T-cell (primary cell): ENCODE measurements at places on chromosomes 16 and 17.
A peak's percentile ranks its signal among the peaks of the same experiment; 100 is the strongest.

DNA sequence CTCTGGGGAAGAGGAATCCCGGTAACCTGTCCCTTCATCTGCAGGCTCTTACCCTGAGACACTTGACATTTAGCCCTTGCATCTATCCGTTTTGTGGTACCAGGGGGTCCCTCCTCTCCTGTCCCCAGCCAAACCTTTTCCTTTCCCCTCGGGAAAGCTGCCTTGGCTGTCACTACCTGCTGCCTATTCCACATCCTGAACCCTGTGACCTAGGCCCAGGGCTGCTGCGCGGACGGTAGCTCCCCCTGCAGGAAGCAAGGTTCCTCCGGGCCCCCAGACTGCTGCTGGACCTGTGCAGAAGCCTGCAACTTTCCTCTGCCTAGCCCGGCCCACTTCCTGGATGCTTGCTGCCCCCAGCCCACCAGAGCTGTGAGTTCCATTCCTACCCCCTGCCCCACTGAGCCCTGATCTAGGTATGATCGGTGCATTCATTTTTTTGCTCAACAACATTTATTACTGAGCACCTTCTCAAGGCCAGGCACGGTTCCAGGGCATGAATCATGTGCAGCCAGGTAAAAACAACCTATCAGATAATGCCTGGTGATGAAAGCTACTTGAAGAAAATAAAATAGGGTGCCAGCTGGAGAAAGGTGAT is 10.5 kb upstream of the ALDOA start:
- peaks cover 30% of the 10 kb centered on the region for H3K4me1 ChIP-seq
- no peak overlapping the region for H3K27ac ChIP-seq
- no peak for DNase-seq
- H3K27me3 ChIP-seq: peaks cover 8% of the 10 kb centered on the region

- no peak overlapping the region for H3K4me3 ChIP-seq
- peaks cover under 1% of the 10 kb centered on the region for H3K36me3 ChIP-seq
- DNase-seq: no peak
- H3K27ac ChIP-seq: no peak overlapping the region
- H3K4me1 ChIP-seq: peaks cover 13% of the 10 kb centered on the region
These were observed 107.0 kb upstream of the CACNG3 start for GRCh38 chr16:24149102-24149501.

DNA sequence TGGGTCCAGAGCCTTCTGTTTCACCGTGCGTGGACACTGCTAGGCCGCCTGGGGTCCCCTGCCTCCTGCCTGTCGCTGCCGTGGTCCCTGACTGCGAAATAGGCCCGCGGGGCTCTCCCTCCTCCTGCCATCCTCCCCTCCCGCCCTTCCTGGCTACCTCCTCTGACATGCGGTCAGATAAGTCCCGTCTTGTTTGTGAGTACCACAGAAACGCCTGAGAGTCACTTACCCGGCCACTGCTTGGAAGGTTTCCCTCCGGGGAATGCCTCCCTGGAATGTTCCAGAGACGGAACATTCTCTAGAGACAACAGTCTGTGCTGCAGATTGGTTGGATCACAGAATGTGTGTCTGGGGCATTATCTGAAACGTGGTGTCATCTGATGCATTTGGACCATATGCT is 22.7 kb downstream of the CIBAR2 start:
- H3K27me3 ChIP-seq: no peaks in the 10 kb centered on the region
- H3K36me3 ChIP-seq: no peaks in the 10 kb centered on the region
- no peak overlapping the region for H3K4me3 ChIP-seq
- no peak overlapping the region for H3K27ac ChIP-seq
- H3K4me1 ChIP-seq: peaks cover 30% of the 10 kb centered on the region
- no peak for DNase-seq

GRCh38 chr16:66116163-66117002 is 250.1 kb upstream of the CDH5 start:
- no peaks in the 10 kb centered on the region for H3K27me3 ChIP-seq

- H3K4me3 ChIP-seq: no peak overlapping the region
- H3K4me1 ChIP-seq: no peaks in the 10 kb centered on the region
- H3K36me3 ChIP-seq: no peaks in the 10 kb centered on the region
- DNase-seq: no peak
- H3K27me3 ChIP-seq: no peaks in the 10 kb centered on the region
These were observed 104.1 kb downstream of the CDH13 start for GRCh38 chr16:82730901-82731300.

- peaks cover 29% of the 10 kb centered on the region for H3K4me1 ChIP-seq
- no peak overlapping the region for H3K4me3 ChIP-seq
- DNase-seq: no peak
- H3K27ac ChIP-seq: no peak overlapping the region
- H3K27me3 ChIP-seq: no peaks in the 10 kb centered on the region
These were observed 101.1 kb downstream of the MSI2 start for GRCh38 chr17:57357392-57357784.

- no peak overlapping the region for H3K27ac ChIP-seq
- H3K4me1 ChIP-seq: peaks cover 5% of the 10 kb centered on the region
- H3K27me3 ChIP-seq: peaks cover 34% of the 10 kb centered on the region
- no peak for DNase-seq
These were observed 1.6 kb downstream of the EXOC3L1 start for GRCh38 chr16:67188323-67188722.

GRCh38 chr16:49440156-49441065 is 66.8 kb downstream of the C16orf78 start:
- H3K27ac ChIP-seq: peak overlapping the region; percentile 74
- H3K36me3 ChIP-seq: no peaks in the 10 kb centered on the region
- DNase-seq: no peak
- H3K4me1 ChIP-seq: peaks cover 24% of the 10 kb centered on the region
- H3K4me3 ChIP-seq: peak overlapping the region; percentile 19

- no peak overlapping the region for H3K27ac ChIP-seq
- peaks cover 2% of the 10 kb centered on the region for H3K27me3 ChIP-seq
- no peak overlapping the region for H3K4me3 ChIP-seq
- DNase-seq: no peak
- H3K36me3 ChIP-seq: no peaks in the 10 kb centered on the region
- H3K4me1 ChIP-seq: no peaks in the 10 kb centered on the region
These were observed 134.3 kb downstream of the PPM1E start for GRCh38 chr17:58889928-58890327.

DNA sequence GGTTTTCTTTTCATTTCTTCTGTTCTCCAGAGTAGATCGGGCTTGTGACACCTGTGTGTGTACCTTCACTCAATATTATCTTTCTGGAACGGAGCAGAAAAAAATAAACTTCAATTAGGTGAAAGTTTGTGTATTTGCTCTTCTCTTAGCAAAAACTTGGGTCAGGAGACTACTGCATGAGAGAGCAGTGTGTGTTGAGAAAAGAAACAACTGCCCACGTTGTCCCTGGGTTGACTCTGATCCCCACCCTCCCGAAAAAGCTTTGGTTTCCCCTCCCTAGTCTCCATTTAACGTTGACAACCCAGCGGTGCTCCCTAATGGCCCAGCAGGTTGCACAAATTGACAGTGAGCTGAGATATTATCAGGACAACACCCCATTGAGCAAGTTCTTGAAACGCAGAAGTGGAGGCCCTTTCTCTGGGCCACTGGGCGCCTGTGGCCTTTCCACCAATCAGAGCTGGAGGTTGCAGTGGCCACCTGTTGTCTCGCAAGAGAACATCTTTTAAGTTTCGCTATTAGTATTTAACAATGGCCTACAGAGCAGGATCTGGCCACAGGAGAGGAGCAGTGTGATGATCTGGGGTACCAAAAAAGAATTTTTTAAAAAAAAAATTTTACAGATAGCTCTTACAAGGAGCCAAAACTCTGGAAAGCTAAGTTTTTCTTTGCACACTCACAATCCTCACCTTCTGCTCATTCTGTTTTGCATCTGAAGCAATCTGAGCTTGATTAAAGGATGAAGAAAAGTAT is 1.5 kb upstream of the TOX3 start:
- no peak for DNase-seq
- H3K36me3 ChIP-seq: no peaks in the 10 kb centered on the region
- H3K4me3 ChIP-seq: no peak overlapping the region
- H3K27ac ChIP-seq: no peak overlapping the region
- H3K27me3 ChIP-seq: peaks cover 19% of the 10 kb centered on the region

- peak within 1 kb of the TSS; percentile 23 for H3K4me3 ChIP-seq
- peaks cover 55% of the 10 kb centered on the region for H3K4me1 ChIP-seq
- no peak for DNase-seq
- no peaks in the 10 kb centered on the region for H3K36me3 ChIP-seq
- peaks cover 17% of the 10 kb centered on the region for H3K27me3 ChIP-seq
- H3K27ac ChIP-seq: no peak within 1 kb of the TSS
These were observed at the start of gene NOL3 for GRCh38 chr16:67170168-67170948. NOL3 (plus strand) TSS chr16:67170538.

GRCh38 chr17:43211480-43212402 is at the start of gene TMEM106A:
TMEM106A (plus strand) TSS chr17:43211875; CDS start chr17:43213042, 1,167 bp downstream.
- peaks cover 18% of the 10 kb centered on the region for H3K4me1 ChIP-seq
- peak within 1 kb of the TSS; percentile 80 for H3K4me3 ChIP-seq
- peak; percentile 71 for DNase-seq
- no peaks in the 10 kb centered on the region for H3K27me3 ChIP-seq

DNA sequence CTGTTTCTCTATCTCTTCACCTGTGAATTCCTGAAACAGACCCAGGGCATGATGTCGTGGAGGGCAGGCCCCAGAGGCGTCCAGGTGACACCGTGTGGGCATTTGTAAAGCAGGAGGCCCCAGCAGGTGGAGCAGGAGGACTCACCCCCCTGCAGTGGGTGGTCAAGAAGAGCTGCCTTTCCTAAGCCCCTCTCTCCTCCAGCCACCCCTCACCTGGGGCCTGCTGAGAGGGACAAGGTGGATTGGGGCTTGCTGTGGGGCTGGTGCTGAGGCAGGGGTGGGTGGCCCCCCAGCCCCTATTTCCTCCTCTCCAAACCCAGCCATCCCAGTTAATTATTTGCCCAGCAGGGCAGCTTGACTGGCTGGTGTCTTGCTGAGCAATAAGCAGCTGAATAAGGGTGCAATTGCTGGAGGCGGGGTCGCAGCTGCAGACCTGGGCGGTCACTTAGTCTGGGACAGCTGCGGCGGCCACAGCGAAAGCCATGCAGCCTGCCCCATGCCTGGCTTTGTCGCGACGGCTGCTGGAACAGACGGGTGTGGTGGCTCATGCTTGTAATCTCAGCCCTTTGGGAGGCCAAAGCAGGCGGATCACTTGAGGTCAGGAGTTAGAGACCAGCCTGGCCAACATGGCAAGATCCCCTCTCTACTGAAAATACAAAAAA is 56.4 kb downstream of the JPH3 start:
- H3K27me3 ChIP-seq: peaks cover 50% of the 10 kb centered on the region
- no peaks in the 10 kb centered on the region for H3K36me3 ChIP-seq
- H3K4me3 ChIP-seq: no peak overlapping the region
- H3K4me1 ChIP-seq: no peaks in the 10 kb centered on the region
- no peak overlapping the region for H3K27ac ChIP-seq

- H3K27ac ChIP-seq: no peak overlapping the region
- no peak overlapping the region for H3K4me3 ChIP-seq
- H3K27me3 ChIP-seq: no peaks in the 10 kb centered on the region
- DNase-seq: peak; percentile 16
These were observed 24.8 kb upstream of the BPTF start for GRCh38 chr17:67800495-67800928.

- no peaks in the 10 kb centered on the region for H3K36me3 ChIP-seq
- H3K4me1 ChIP-seq: no peaks in the 10 kb centered on the region
- no peak for DNase-seq
- no peaks in the 10 kb centered on the region for H3K27me3 ChIP-seq
- no peak overlapping the region for H3K4me3 ChIP-seq
- no peak overlapping the region for H3K27ac ChIP-seq
These were observed 299.3 kb upstream of the SOX9 start for GRCh38 chr17:71821511-71821910.

DNA sequence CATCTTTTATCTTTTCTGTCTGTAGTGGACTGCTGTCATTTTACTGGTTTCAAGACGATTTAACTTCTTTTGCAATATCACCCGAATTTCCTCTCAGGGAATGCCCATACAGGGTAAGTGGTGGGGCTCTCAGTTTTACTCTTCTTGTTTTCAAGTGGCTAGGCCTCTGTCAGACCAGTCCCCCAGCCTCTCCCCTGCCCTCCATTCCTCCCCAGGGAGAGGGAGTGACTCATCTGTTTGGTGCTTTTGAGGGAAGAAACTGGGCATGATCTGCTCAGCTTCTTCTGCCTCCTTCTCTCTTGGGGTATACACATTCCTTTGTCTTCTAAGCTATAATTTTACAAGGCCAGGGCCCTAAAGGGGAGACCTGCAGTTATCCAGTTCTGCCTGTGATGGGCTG is 332.0 kb downstream of the CBLN1 start:
- no peak overlapping the region for H3K4me3 ChIP-seq
- H3K36me3 ChIP-seq: no peaks in the 10 kb centered on the region
- no peaks in the 10 kb centered on the region for H3K27me3 ChIP-seq
- no peak overlapping the region for H3K27ac ChIP-seq
- no peaks in the 10 kb centered on the region for H3K4me1 ChIP-seq

- no peak overlapping the region for H3K27ac ChIP-seq
- no peak overlapping the region for H3K4me3 ChIP-seq
- no peak for DNase-seq
- H3K4me1 ChIP-seq: no peaks in the 10 kb centered on the region
- no peaks in the 10 kb centered on the region for H3K36me3 ChIP-seq
- no peaks in the 10 kb centered on the region for H3K27me3 ChIP-seq
These were observed 38.3 kb upstream of the RCVRN start for GRCh38 chr17:9943343-9943742.

DNA sequence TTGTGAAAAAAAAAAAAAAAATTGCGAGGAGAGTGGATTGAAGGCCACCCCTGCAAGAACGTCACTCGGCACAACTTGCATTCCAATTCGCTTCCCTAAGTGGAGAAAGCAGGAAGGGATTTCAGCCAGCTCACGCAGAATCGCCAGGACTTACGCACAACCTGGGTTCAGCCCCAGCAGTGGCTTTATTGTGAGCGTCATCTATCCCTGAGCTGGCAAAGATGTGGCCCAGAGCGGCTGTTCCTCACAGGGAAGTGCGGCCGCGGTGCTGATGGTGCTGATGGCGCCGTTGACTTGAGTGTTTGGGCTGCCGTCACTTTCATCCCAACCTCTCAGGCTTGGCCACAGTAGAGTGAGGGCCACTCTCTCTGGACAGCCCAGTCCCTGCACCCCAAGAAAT is 197.6 kb downstream of the NTN1 start:
- H3K36me3 ChIP-seq: no peaks in the 10 kb centered on the region
- no peaks in the 10 kb centered on the region for H3K27me3 ChIP-seq
- no peak overlapping the region for H3K4me3 ChIP-seq
- H3K27ac ChIP-seq: no peak overlapping the region

GRCh38 chr16:8717892-8718415 is 43.5 kb downstream of the ABAT start:
- no peak for DNase-seq
- no peak overlapping the region for H3K4me3 ChIP-seq
- no peaks in the 10 kb centered on the region for H3K4me1 ChIP-seq
- H3K27ac ChIP-seq: no peak overlapping the region
- no peaks in the 10 kb centered on the region for H3K27me3 ChIP-seq

GRCh38 chr16:79062336-79062735 is 538.2 kb downstream of the MAF start:
- H3K4me3 ChIP-seq: no peak overlapping the region
- DNase-seq: no peak
- no peaks in the 10 kb centered on the region for H3K4me1 ChIP-seq
- H3K36me3 ChIP-seq: no peaks in the 10 kb centered on the region
- H3K27ac ChIP-seq: no peak overlapping the region
- H3K27me3 ChIP-seq: no peaks in the 10 kb centered on the region
